ENCODE measurements at places on chromosomes 12 and 14.

- no peak for DNase-seq
Observed at GRCh38 chr12:28575593-28576205, 385.4 kb downstream of the CCDC91 start.

DNA sequence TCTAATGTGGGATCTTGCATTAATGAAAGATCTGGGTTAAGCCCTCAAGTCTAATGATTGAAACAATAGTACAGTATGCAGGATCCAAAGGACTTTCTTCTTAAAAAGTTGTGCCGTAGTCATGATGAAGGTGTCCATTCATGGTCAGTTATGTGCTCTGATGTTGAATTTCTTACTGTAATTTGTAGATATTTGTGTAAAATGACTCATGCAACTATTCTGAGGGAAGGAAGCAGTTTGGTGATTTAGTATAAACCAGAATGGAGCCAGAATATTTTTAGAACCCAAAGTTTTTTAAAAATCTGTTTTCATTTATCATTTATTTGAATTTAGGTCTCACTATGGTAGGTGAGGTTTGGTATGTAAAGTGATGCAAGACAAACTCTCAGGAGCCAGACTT lies 151.2 kb downstream of the AKAP6 start:
- no peak for DNase-seq

DNA sequence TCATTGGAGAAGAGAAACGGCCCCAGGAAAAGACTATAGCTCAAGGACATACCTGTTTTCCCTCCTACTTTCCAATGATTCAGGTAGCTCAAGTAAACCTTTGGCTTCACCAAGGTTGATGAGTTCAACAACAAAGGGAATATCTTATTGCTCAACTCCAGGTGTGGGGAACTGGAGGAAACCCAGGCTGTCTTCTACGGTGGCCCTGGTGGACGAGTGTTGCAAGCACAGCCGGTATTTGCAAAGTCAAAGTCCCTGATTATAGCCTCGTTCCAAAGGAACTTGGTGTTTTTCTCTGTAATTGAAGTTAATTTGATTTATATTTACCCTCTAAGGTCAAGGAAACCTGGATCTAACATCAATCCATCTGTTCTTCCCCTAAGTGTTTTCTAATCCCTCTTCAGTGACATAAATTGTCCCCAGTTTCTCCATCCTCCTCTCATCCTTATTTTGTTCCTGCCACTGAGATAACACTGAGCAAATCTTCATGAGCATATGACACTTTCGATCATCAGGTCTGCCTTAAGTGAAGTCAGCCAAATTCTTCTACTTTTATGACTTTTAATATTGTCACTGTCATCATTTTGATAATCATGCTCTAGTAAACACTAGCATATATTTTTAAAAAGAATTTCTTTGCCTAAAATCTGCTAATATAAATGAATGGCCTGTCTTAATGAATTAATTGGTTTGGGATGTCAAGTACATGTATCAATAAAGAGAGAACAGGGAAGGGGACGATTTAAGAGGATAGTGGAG lies 174.6 kb upstream of the TBX3 start:
- no peak for DNase-seq

GRCh38 chr14:61420326-61420725 lies 98.9 kb downstream of the PRKCH start:
- DNase-seq: no peak

DNA sequence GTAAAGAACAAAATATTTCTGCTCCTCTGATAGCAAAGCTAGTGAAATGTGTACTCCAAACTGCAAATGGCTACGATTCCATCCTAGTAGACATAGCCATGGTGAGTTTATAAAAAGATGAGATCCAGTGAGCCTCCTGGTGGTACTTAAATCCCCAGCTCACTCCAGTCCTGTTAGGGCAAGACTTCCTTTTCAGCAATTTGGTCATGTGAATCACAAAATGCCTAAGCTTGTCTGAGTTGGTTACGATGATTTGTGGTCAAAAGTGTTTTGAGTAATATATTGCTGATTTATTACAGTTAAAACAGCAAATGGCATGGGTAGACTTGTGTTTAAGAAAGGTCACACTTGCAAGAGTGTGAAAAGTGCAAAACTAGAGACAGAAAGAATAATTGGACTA lies 102.7 kb upstream of the NAV3 start:
- no peak for DNase-seq

All from MM.1S (cell line).